ENCODE measurements at places on chromosomes 11 and 22.
A peak's percentile ranks its signal among the peaks of the same experiment; 100 is the strongest.

DNA sequence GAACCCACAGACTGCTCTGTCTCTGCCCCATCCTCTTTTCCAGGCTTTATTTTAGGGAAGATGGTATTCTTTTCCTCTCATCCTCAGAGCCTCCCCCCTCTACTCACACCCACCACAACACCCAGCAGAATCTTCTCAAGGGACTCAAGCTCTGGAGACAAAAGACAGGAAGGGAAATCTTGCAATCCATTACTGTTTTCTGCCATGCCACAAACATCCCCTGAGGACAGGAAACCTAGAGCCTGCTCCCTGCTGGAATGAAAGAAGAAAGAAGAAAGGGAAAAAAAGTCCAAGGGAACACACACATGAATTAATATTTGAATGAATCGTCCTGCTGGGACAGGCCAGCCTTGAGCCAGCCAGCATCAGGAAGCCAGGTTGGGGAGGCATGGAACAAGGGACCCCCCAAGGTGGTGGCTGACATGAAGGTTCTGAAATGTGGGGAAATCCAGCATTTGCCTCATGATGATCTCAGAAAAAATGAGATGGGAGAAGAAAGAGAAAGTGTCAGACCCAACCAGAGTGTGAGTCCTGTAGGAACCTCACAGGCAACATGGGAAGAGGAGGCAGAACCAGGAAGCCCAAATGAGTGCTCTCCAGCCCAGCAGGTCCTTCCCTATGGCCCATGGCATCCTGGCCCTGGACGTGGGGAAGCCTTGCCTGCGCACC, 34.0 kb downstream of the SLCO2B1 start:
- DNase-seq: no peak

GRCh38 chr11:8031248-8032115, 44.3 kb downstream of the EIF3F start:
- no peak for DNase-seq

- no peak for DNase-seq
Observed at GRCh38 chr11:126886636-126887035, 113.9 kb downstream of the KIRREL3 start.

DNA sequence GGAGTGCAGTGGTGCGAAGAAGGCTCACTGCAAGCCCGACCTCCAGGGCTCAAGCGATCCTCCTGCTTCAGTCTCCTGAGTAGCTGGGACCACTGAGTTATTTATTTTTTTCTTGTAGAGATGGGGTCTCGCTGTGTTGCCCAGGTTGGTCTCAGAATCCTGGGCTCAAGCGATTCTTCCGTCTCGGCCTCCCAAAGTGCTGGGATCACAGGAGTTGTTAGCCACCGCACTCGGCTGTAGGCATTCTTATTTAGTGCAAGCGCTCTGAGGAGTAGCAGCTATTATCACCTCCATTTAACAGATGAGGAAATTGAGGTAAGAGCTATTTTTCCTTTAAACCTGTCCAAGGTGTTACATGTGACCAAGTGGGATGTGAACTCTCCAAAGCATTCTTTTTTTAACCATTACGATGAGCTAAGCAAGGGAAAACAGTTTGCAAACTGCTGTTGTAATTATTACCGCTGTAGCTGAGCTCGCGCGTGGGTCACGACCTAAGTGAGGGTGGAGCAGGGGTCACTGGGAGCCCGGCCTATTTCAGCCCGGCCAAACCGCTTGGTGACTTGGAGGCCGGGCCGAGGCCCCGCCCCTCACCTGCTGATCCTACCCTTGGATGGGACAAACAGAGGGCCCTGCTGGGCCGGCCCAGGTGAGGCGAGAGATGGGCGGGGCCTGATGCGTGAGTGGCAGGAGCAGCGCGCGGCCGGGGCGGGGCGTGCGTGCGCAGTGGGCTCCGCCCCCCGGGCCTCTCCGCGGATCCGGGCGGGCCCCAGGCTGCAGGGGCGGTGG, 449 bp upstream of the KREMEN1 start:
- peak; percentile 51 for DNase-seq

- DNase-seq: no peak
Observed at GRCh38 chr11:104908186-104908531, 9.9 kb upstream of the CASP12 start.

DNA sequence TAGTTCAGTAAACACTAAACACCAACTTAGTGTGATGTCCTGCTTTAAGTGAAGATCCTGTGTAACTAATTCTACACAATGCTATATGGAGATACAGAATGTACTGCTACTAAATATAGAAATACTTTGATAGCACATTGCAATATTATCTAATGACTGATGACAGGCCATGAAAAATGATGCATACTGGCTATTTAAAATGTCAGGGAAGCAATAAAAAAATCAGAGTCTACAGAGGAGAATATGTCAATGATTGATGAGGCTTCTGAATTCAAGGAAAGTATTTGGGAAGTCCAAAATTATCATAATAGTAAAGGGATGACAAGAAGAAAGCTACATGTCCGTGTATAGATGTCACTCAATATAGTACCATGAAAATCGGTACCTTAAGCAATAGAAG, 55.3 kb downstream of the GUCY1A2 start:
- DNase-seq: no peak

DNA sequence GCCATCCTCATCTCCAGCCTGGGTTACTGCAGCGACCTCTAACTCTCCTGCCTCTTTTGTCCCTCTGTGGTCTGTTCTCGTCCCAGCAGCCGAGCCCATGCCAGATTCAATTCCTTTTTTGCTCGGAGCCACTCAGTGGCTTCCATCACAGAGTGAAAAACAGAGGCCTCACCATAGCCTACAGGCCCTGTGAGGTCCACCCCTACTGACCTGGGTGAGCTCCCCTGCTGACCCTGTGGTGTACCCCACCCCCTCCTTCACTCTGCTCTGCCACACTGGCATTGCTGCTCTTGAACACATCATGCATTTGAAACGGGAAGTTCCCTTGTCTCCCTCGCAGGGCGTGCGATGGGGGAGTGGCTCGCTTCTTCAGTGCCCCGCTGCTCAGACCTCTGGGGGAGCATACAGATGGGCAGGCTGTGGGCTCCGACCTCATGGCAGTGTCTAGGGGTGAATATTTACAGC, 2.1 kb downstream of the AIP start:
- DNase-seq: no peak

DNA sequence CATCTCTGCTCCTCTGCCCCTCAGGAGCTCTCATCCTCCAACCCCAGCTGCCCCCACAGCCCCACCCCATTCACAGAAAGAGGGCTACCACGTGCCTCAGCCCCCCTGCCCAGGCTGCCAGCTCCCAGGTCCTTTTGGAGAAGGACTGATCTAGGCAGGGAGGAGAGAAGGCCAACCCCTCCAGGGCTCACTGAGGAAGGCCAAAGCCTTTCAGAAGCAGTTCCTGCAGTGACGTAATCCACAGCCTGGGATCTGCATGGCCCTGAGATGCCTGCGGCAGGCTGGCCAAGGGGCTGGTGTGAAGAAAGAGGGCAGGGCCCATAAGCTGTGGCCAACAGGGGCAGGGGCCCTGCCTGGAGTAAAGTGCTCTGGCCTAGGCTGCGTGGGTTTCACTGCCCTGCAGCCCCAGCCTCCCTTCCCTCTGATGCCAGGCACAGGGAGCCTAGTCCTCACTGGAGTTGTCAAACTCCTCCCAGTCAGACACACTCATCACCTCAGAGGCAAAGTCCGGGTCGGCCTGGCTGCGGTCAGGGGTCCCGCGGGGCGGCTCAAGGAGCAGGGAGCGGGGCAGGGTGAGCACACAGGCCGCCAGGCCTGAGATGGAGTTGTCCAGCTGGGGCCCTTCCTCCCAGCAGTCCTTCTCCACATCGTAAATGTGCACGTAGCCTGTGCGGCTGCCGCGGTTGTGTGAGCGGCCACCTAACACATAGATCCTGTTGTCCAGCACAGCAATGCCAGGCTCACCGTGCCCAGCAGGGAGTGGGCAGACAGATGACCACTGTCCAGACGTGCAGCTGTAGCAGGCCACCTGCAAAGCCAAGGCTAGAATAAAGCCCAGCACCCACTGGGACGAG, 4.2 kb upstream of the SCARF2 start:
- no peak for DNase-seq

GRCh38 chr11:7252683-7253213, 1.0 kb downstream of the SYT9 start:
- no peak for DNase-seq

- no peak for DNase-seq
Observed at GRCh38 chr11:119016216-119017009, 1.7 kb downstream of the RPS25 start.

DNA sequence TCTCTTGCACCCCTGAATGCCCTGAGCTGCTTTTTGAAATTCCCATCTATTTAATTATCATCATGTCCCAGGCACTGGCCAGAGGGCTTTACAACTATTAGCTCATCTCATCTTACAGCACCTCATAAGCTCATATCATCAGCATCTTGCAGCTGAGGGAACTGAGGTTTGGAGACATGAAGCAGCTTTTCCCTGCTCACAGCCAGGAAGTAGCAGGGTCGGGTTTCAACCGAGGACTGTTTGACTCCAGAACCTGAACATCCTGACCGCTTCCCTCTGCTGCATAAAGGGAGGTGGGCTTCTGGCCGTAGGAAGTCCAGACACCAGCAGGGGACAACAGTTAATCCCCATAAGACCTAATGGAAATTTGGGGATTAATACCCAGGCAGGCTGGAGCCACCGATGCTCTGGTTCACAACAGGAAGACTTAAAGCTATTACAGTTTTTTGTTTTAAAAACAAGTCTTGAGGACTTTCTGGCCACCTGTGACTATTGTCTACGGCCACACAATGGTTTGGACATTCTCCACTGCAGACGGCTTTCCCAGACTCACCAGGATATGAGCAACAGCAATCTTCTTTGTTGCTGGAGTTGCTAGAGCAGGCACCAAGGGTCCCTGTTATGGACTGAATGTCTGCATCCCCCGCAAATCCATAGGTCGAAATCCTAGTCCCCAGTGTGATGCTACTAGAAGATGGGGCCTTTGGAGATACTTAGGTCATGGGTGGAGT, 47.4 kb downstream of the CHST1 start:
- no peak for DNase-seq

DNA sequence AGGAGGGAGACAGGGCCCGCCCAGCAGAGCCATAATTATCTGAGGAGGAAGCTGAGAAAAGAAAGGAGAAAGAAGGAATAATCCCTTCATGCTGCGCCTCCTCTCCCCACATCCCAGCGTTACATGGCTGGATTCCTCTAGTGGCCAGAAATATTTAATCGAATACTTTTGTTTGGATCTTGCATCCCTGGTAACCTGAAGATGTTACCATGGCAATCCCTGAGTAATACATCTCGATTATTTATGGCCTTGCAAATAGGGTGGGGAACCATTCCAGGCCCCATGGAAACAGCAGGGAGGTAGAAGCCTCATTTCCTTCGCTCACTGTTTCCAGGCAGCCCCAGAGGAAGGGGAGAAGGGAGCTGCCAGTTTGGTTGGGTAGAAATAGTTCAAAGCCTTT, 357.7 kb downstream of the BUD13 start:
- no peak for DNase-seq

- DNase-seq: no peak
Observed at GRCh38 chr11:69368119-69368880, 74.3 kb downstream of the MYEOV start.

DNA sequence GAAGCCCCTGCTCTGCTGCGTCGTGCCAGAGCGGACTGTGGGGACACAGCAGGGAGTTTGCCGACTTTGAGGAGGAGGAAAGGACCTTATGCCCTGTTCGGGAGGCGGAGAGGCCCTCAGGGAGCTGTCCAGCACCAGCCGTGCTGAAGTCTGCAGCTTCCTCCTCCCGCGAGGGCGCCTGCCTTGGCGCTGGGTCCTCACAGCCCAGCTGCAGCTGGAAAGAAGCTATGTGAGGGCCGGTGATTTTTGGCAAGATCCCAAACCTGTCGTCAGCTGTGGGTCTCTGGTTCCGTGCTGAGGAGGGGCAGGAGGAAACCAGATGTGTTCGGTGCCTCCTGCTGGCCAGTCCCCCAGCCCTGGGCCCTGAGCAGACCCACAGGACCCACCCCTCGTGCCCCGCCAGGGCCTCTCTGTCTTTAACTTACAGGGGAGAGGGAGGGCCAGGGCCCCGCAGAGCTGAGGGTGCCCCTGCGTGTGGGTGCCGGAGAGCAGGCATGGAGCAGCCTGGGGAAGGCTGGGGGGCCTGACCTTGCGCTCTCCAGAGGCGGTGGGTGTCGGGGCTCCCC, 12.0 kb downstream of the BRSK2 start:
- no peak for DNase-seq

GRCh38 chr22:19904935-19905334, 36.6 kb upstream of the COMT start:
- DNase-seq: no peak

- no peak for DNase-seq
Observed at GRCh38 chr11:81000735-81001134, 1559.9 kb upstream of the TENM4 start.

GRCh38 chr11:116193321-116194131, 579.3 kb downstream of the BUD13 start:
- no peak for DNase-seq

DNA sequence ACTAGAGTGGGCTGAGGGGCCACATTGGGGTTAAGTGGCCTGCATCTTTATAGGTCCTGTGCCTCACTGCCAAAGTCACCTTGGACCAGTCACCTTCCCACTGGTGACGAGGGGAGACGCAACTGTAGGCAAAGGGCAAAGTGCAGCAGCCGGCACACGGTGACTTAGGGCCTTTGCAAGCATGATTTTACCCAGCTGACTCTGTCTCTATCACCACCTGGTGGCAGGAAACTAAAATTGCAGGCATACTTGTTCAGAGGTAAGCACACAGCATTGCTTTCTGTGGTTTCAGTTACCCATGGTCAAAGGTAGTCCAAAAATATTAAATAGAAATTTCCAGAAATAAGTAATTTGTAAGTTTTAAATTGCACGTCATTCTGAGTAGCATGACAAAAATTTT, 1164.4 kb downstream of the BRD1 start:
- DNase-seq: no peak

GRCh38 chr22:27504360-27505253, 296.9 kb downstream of the MN1 start:
- DNase-seq: no peak

DNA sequence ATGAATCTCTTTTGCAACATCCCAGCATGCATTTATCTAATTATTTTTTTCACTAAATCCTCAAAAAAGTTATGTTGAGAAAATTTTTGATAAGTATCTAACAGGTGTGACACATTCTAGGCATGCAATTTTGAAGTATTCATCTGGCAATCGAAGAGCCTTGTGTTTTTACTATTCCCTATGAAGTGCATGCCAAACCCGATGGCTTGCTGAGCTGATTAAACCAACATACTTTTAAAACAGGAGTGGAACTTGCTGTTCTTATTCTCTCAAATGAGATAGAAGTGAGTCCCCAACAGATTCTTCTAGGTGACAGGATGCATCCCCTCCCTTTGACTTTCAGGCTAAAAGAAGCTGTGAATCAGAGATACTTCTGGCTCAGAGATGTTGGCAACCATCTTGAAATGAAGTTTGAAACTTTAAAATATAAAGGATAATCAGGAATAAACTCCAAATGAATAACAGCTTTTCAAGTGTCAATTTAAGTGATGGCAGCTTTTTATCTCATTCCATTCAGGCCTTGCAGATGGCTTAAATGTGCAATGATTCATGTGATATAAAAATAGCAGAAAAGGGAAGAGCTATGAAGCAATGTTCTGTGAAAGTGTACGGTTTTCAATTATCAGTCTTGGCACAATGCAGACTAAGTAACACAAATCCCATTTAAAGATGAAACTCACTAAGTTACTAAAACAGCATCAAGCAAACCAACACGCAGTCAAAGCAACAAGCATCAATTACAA, 67.7 kb downstream of the APOL5 start:
- DNase-seq: no peak

GRCh38 chr11:5631417-5631816, 6.6 kb downstream of the TRIM34 start:
- no peak for DNase-seq
